NCI-H187 (cell line): ENCODE measurements at places on chromosomes 2 and 18.

GRCh38 chr2:141348481-141348880 lies 782.3 kb downstream of the LRP1B start:
- DNase-seq = no peak

- DNase-seq = no peak
Observed at GRCh38 chr2:231063347-231063746, 6.7 kb downstream of the PSMD1 start.

- DNase-seq = no peak
Observed at GRCh38 chr2:138930571-138930970, 150.4 kb upstream of the NXPH2 start.

GRCh38 chr2:48677450-48677849 lies 59.8 kb downstream of the GTF2A1L start:
- DNase-seq = no peak

DNA sequence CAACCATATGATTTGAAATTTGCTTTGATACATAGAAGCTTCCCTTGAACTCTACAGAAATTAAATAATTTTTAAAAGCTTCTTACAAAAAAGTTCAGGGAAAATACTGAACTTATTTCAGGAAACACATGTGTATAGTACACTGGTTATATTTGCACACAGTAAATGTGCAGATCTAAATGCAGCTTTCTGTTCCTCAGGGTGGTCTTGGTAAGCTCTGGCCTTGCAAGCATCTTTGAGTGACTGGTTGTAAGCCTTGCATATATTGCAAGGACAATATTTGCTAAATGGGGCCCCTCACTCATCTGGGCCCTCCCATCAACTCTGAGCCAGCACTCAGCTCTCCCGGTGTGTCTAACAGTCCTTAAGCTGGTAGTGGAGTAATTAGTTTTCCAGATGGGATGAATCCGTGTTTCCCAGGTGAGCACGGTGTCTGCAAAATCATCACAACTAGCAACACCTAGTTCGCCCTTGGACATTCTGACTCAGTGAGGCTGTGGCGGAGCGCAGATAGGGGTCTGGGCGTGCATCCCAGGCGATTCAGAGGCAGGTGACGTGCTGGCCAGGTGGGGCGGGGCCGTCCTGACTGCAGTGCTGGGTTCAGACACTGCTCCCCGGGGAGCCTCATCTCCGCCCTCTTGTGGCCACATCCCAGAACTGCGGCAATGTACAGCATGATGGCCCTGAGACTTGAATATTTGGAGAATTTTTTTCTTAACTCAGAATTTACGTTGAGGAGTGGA lies 149.6 kb downstream of the MBP start:
- peak; percentile 61 for DNase-seq

DNA sequence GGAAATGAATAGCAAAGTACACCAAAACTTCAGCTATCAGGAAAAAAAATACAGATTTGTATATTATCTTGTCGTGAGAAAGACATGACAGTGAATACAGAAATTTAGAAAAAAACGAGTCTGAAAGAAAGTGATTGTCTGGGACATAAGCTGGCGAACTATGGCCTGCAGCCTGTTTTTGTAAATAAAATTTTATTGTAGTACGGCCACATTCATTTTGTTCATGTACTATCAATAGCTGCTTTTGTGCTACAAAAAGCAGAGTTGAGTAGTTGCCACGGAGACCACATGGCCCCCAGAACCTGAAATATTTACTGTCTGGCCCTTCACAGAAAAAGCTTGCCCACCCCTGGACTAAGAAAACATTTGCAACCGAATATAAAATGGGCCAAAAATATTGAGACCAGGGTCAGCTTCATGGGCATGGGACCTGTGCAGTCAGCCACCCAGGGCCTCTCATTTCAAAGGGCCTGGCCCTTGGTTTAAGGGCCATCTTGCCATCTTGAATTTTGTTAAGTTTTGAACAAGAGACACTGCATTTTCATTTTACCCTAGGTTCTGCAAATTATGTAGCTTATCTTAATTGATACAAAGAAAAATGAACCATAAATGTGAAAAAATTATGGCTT lies 17.9 kb downstream of the ANTXR1 start:
- DNase-seq = no peak

DNA sequence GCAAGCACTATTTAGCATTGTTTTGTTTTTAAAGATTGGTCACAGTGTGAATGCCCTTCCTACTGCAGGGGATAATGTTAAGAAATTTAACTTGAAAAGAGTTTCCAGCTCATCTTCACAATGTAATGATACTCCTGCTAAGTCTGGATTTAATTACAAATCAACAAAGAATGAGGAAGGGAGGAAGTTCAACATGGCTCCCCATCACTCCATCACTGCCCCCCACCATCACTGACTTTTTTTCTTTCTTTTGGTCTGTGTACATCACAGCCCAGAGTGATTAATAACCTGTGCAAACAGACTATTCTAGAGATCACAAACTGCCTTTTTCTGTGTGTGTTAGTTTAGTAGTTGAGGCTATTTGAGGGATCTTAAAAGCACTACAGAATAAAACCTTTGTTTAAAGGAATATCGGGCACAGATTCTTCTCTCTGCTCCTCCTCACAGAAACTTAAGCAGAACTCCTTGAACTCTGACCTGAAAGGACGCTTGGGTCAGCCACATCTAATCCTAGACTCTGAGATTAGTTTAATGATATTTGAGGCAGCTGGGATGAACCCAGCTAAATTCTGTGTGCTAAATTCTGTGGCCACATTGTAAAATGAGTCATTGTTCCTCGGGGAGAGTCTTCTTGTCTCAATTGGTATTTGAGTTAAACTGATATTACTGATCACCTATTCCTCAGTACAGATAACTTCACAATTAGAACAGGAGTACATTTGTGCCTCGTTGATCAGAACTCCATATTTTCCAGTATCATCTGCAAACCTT lies 47.8 kb downstream of the SATB2 start:
- DNase-seq = no peak

GRCh38 chr18:24011123-24011917 lies 3.2 kb upstream of the TTC39C start:
- DNase-seq = no peak

DNA sequence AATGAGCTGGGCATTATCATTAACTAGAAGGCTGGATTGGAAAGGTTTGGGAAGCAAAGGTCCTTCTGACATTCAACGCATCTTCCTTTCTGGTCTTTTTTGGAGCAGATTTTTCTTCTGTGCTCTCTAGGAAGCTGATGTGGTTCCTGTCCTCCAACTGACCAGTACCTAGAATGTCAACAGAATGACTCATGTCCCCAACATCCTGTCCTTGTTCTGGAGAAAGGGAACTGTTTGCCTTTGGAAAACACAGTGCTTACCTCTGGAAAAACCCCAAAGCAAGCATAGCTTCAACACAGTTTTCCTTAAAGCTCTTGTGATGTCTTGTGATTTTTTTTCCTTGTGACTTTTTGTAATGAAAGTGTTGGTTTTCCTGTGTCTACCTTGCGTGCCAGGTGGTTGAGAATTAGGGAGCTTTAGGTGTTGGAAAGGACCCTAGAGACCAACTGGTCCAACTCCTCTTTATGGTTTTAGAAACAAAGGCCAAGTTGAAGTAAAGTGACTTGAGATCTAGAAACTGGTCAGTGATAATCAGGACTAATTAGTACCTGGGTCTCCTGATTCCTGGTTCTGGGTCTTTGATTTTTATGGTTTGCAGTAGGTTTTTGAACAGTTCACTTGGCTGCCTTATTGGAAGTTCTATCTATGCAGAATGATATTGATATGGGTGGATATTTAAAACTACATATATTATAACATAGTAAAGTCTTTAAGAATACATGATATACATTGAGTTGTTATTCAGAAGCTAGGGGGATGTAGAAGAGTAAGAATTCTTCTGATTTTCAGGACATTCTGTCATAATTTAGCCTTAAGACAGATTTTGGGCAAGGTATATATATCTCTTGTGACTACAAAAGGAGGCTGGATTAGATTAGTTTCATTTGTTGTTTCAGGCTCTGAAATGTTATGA lies 70.5 kb downstream of the FMNL2 start:
- no peak for DNase-seq

- no peak for DNase-seq
Observed at GRCh38 chr18:52582061-52582460, 242.1 kb downstream of the DCC start.

DNA sequence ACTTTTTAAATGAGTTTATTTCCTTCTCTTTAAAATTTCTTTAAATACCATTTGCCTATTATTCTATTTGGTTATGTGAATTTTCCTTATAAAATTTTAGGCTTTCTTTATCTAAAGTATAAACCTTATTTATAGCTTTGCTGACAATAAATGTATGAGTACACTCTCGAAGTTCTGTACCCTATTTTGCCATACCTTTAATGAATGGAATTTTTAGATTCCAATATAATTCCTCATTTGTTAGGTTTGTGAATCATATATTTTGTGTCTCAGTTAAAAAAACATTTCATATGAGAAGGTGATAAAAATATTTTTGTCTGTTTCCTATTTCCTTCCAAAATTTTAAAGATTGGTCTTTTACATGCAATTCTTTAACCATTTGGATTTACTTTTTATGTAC lies 427.4 kb upstream of the SLC8A1 start:
- no peak for DNase-seq

- DNase-seq = no peak
Observed at GRCh38 chr2:222538535-222538934, 114.2 kb downstream of the SGPP2 start.

DNA sequence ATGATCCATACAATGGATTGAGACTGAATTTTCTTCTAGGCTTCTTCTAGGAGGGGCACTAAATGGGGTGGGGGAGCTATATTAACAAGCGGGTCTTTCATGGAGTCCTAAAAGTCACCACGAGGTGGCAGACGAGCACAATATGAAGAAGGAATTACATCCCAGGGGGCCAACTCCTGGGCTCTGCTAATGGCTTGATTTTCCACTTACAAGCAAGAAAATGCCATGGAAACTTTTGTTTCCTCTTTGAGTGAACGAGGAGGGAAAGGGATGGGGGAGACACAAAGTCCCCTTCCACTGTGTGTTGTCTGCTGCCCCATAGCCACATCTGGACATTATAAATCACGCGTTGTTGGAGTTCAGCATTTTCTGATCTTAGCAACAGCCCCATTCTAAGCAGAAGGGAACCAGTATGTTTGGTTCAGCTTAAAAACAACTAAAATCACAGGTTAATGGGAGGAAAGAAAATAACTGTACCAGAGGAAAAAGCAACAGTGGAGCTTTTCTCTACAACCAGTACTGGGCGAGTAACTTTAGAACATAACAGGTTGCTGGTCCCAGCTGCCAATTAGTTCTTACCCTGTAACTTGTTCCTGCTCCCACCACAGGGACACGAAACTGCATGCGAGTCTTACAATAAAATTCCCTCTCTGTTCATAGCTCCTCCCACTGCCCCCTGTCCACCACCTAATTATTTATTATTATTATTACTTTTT lies 285.0 kb upstream of the PARD3B start:
- DNase-seq = peak; percentile 33

GRCh38 chr2:230496891-230497290 lies 80.9 kb downstream of the SP100 start:
- no peak for DNase-seq

DNA sequence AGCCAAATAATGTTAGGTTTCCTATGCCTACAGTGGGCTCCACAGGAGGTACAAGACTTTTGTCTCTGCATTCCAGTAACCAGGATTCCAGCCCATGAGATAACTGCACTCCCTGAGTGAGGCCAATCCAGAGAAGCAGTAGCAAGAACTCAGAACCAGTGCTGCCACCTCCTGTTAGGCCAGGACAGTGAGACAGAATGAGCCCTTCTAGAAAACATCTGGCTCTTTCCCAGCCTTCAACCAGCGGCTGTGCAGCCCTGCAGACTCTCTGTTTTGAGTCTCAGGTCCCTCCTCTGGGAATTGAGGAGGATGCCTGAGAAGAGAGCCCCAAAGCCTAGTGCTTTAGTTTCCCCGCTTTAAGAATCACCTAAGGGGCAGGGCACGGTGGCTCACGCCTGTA lies 44.2 kb downstream of the ARID5A start:
- no peak for DNase-seq

- no peak for DNase-seq
Observed at GRCh38 chr2:165013944-165014619, 58.8 kb upstream of the SLC38A11 start.

- DNase-seq = no peak
Observed at GRCh38 chr2:8644605-8645175, 37.2 kb upstream of the ID2 start.

GRCh38 chr2:234676783-234677450 lies 180.0 kb upstream of the ARL4C start:
- DNase-seq = no peak

DNA sequence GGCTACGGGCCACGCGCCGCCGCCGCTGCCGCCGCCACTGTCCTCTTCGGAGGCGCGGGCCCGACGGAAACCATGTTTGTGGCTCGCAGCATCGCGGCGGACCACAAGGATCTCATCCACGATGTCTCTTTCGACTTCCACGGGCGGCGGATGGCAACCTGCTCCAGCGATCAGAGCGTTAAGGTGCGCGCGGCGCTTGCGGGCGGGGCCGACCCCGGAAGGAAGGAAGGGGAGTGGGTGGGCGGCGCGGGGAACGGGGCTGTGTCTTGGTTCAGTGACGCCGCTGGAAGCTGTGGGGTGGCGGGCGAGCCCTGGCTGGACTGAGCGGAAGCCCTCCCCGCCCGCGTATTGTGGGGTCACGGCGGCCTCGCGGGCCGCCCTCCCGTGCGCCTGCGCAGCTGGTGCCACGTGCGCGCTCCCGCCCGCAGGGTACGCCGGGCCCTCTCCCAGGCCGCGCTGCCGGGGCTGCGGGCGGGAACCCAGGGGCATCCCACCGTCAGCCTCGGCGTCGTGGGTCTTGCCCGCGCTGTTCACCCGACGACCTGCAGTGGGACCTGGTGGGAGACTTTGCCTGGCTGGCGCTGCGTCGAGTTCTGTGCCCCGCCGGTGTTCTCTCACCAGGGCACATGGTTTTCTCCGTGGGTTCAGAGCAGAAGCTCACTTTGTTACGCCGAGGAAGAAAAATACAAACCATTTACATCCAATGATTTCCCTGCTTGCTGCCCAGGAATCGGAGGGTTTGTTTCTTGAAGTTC lies 416 bp downstream of the SEH1L start:
- DNase-seq = peak; percentile 66

DNA sequence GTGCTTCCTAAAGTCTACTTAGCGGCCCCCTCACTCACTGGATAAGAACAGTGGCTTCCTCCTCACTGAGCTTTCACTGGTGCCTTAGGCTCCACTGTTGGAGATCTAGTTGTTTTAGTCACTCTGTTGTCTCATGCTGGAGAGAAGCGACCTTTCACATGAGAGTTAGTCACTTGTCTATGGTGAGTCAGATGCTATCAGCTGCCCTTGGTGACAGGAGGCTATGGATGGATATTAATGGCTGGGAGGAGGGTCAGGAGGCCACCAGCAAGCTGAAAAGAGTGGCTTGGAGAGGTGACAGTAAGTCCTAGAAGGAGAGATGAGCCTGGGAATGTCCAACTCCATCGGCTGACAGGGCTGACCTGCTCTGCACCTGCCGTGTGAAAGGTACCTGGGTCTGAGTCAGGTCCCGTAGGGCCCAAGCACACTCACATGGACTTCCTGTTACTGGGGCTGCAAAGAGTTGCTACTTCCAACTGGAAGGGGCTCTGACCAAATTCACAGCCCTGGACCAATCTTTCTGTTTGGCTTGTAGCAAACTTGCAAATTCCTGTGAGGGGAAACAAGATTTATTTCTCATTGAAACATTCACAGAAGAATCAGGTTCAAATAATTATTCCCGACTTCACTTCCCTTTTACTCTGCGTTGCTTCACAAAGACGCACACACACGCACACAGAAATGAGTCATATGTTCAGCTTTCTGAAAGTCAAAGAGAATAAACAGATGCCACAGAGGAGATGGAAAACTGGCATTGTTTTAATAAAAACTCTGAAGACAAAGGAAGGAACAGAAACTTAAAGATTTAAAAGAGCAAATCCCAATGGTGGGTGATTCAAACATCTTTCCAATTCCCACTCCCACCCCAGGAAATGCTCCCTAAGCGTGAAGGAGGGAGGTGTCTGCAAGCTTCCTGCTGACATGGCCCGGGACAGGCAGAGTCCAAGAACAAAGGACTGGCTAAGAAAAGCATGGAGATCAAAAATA lies 203.5 kb upstream of the TWIST2 start:
- DNase-seq = no peak
